Cortex of kidney (tissue), 1 donor: ENCODE measurements at places on chromosomes 12 and 14.

DNA sequence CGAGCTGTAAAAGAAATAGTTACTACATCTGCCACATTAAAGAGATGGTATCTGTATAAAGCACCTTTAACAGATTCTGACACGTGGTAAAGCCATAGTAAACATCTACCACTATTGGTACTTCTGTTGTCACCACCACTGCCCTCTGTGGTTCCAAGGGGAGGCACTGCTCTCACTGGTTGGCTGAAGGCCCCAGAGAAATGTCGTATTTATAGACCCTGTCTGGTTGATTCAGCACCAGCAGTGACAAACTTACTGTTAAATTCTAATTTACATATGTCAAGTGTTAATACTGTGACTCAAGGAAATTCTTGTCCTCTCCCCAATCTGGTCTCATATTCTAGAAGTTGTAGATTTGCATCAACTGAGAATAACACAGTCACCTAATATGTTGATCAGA lies 281.1 kb downstream of the ERC1 start:
- DNase-seq = no peak

DNA sequence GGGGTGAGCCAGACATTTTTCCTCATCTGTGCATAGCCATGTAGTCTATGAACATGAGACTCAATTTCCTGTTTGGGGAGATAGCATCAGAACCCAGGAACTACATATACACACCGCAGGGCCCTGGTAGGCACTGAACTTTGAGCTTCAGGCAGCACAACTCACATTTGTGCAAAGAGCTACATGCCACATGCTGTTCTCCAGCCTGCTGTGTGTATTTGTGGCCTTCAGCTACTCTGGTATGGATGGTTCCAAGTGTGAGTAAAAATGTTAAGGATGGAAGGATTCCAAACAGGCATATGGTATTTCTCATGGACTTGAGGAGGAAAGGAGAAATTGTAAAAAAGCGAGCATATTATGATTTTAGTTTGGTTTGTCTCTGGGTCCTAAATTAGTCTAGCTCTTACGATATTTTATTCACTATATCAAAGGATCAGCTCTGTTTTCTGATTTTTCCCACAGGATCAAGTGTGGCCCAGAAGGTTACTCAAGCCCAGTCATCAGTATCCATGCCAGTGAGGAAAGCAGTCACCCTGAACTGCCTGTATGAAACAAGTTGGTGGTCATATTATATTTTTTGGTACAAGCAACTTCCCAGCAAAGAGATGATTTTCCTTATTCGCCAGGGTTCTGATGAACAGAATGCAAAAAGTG lies 422.4 kb upstream of the OR4E1 start:
- no peak for DNase-seq

DNA sequence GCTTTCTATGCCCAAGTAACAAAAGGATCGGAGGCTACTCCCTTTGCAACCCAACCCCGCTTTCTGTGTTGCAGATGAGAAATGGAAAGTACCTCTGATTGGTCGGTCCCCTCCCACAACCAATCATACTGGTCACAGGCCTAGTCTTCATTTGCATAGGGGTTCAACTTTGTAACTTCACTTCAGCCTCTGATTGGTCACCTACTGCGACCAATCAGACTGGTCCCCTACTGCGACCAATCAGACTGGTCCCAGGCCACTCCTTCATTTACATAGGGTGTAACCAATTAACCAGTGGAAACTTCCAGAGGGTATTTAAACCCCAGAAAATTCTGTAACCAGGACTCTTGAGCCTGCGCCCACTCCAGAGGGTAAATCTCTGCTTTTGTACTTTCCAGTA lies 906.4 kb upstream of the TMEM132C start:
- DNase-seq = no peak

DNA sequence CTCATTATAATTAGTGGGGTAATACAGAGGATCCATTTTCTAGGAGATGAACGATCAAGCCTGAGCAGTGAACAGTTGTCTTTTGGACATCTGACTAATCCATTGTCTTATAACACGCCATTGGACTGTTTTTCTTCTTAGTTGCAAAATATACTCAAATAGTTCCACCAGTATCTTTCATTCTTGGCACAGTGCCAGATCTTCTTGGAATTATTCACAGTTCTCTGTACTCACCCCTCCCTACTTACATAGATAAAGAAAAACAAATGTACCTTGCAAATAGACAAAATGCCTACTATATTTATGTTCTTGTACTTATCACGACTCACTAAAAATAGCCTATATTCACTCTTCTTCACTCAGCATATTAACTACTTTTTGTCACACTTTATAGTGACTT lies 3.8 kb downstream of the CBLN3 start:
- DNase-seq = no peak
